Activated CD8-positive, alpha-beta memory T cell treated with anti-CD3 and anti-CD28 coated beads for 1 hour (primary cell): ENCODE measurements at places on chromosomes 16 and 17.

GRCh38 chr17:59811209-59811608 lies 81.5 kb downstream of the TUBD1 start:
- DNase-seq: no peak

DNA sequence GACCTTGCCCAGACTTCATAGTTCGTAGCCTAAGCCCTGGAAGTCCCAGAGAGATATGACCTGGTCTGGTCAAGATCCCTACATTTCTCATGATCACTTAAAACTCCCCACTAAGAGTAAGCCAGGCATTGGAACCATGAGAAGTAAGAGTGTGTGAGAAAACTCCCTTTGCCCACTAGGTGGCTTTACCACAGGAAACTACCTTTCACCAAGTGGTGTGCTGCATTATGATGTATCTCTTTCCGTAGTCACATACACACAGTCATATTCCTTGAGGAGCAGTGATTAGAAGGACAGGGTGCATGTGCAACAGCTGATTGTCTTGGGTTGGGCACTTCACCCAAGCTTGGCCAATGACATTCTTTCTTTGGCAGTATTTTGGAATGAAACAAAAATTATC lies 639.3 kb downstream of the KCNJ2 start:
- no peak for DNase-seq

GRCh38 chr16:46649588-46650253 lies 28.5 kb upstream of the SHCBP1 start:
- DNase-seq: no peak

DNA sequence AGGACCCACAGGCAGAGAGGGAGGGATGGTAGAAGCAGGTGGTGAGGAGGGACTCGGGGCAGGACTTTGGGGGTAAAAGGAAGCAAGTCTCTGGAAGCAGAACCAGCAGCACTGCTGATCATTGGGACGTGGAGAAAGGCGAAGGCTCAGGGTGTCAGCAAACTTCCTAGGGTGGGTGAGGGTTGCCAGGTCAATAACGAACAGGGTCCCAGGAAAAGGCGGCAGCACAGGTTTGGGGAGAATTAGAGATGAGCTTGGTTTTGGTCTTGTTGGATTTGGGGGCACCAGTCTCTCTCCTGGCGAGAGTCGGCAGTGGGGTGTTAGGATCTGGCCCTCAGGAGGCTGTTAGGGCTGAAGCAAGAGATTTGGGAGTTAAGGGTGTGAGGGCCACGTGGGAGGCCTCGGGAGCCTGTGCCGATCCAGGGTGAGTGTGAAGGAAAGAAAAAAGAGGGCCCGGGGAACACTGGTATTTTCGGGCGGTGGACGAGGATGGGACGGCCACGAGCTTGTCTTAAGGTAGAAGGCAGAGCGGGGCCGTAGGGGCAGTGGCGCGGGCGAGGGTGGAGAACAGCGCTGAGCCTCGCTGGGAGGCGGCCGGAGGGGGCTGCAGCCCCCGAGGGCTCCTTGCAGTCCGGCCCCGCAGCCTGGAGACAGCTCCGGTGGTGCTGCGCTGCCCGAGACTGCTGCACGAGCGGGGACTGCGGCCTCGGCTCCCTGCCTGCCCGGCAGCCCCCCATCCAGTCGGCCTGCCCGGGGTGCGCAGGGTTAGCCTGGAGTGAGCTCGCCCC lies 765 bp upstream of the ADORA2B start:
- no peak for DNase-seq

- DNase-seq: no peak
Measured at GRCh38 chr17:58338841-58339754, 10.5 kb upstream of the TSPOAP1 start.

- DNase-seq: no peak
Measured at GRCh38 chr16:67215706-67216105, 11.2 kb upstream of the TMEM208 start.

DNA sequence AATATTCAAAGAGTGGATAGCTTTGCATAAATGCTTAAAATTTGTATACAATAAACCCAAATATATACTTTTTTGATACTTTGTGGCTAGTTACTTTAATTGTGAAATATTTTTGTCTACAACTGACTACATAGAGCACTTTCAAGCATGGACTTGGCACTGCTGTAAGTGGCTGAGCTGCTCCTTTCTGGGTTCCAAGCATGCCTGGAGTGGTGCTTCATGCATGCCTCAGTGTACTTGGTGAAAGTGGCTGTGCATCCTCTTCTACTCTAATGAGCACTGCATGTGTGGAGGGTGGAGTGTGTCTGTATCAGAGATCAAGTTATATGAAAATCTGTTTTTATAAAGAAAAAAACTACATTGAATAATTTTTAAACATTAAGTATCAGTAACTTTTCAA lies 94.1 kb downstream of the OMG start:
- DNase-seq: no peak

- DNase-seq: no peak
Measured at GRCh38 chr16:10940501-10941079, 1.7 kb downstream of the DEXI start.

DNA sequence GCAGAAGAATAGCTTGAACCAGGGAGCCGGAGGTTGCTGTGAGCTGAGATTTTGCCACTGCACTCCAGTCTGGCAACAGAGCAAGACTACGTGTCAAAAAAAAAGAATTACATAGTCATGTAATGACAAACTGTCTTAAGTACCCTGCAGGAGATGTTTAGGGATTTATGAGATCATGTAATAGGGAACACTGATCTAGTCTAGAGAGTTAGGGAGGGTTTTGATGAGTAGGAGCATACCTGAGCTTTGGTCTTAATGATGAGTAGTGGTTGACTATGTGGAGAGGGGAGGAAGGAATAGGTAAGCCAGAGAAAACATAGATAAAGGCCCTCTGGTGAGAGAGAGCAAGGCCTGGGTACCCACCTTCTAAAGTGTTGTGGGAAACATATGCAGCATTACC lies 30.1 kb upstream of the NF1 start:
- no peak for DNase-seq

DNA sequence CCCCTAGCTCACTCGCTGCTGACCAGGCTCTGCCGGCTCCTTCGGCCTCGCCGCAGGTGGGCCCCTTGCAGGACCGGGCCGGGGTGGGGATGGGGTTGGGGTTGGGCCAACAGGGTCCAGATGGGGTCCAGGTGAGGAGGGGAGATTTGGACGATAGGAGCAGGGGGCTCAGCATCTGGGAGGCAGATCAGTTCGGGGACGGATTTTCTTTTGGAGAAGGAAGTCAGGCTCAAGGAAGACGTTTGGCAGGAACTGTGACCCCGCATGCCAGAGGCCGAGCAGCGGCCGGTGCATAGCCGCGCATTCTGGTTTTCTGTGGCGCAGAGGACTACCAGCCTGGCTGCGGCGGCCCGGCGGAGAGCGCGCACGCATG lies 845 bp upstream of the ALDOA start:
- no peak for DNase-seq

GRCh38 chr17:28985950-28986713 lies 19.7 kb downstream of the SEZ6 start:
- no peak for DNase-seq

- no peak for DNase-seq
Measured at GRCh38 chr17:75090871-75091854, 3.4 kb downstream of the SLC16A5 start.

- no peak for DNase-seq
Measured at GRCh38 chr17:20703781-20704180, 124.3 kb downstream of the CDRT15L2 start.
